ENCODE measurements at places on chromosomes 5 and 9. TPM values are rescaled to one million over a fixed set of nuclear protein-coding genes. Genes with fewer than 3 reads are reported as not detected.

DNA sequence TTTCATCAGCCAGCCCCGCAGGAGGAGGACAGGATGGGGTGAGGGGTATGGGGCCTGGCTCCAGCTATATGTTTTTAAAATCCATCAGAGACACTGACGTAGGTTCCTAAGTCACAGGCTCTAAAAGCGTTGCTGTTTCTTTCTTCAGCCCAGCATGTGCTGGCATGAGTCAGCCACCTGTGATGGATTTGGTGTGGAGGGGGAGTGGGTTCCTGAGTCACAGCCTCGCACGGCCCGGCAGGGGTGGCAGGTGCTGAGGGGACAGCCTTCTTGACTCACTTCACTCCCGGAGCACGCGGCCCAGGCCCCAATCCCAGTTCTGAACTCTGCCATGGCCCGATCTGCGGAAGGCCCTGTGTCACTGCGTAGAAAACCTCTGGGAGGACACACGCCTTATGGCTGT, 38.8 kb upstream of the RPL26L1 start:
- peak; percentile 97 for DNase-seq

- DNase-seq: peak; percentile 70
Observed at GRCh38 chr5:143016777-143017516, 246.8 kb downstream of the ARHGAP26 start.

DNA sequence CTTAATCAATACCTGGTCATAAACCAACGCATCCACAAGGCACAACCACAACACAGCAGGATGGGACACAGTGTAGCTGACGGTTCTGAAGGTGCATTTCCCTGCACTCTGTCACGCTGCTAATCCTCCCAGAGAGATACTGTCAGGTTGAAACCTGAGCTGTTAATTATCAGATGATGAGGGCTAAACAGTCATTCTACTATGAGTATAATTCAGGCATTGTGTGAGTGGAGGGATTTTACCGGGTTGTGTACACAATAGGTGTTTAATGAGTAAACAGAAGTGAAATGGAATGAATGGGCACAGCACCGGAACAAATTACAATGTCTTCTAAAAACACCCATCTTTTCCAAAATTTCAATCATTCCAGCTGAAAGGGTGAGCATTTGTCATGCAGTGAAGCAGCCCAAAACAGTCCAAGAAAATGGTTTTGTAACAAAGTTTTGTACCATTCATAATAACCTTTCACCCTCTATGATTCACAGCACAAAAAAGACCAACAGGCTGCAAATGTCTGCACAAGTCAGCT, 71.5 kb downstream of the ABCA1 start:
- DNase-seq: no peak

Gene SLC36A2
- polyA plus RNA-seq: 0.07 TPM

DNA sequence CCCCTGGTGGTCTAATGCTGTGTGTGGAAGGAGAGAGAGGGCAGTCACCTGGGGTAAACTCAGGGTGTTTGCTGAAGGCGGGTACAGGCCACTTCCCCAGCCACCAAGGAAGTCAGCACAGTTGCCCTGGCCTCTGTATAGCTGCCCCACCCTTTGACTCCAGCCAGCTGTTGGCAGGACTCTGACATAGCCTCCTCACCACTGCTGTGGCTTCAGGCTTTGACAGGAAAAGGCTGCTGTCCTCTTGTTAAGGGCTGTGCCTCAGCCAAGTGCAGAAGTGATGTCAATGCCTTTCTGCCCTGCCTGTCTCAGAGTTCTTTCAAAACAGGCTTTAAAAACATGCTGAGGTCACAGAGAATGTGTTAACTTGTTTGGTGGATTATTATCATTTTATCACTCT, 487.2 kb upstream of the KLF4 start:
- DNase-seq: peak; percentile 42

GRCh38 chr5:164497311-164498064, 992.1 kb downstream of the MAT2B start:
- DNase-seq: no peak

DNA sequence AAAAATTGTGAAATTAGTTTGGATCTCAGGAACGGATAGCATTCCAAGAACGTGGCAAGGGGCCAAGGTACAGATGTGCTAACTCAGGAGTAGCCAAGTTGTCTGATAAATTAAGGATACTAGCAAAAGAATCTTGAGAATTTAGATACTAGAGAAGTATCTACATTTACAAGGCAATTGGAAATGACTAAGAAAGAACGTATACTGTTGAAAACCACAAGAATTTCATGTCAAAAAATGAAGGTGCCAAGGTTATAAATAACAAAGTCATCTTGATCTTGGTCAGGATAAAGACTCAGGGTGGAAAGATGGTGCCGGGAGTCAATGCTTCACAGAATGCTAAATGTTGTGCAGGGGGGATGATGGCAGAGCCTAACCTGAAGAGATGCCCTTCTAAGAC, 19.2 kb downstream of the CAPSL start:
- no peak for DNase-seq

DNA sequence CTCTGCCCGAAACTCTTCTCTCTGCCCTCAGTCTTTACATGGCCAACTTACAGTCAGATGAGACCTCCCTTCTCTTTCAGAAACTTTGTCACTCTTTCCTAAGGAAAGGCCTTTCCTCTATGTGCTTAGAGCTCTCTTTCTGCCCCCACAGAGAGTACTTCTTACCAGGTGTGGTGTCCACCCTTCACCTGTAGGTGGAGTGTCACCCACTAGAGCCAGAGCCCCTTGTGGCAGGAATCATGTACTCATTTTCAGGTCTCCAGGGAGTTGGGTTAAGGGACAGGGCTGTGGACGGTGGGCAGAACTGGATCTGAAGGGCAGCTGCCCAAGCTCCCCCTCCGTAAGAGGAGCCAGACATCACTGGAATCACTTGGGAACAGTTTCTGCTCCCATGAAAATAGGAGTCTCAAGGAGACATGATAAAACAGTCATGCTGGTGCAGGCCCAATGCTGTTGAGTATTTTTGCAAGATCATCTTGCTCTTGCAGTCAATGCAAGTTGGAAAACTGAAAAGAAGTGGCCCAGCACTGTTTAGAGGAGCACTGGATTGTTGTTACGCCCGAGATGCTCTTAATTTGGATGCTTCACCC, 436.7 kb downstream of the ZSWIM6 start:
- DNase-seq: peak; percentile 8

GRCh38 chr5:84227236-84227635, 157.4 kb downstream of the EDIL3 start:
- DNase-seq: no peak

GRCh38 chr9:19286634-19287188, 56.2 kb downstream of the DENND4C start:
- DNase-seq: no peak

Gene PHAX
- 15.6 TPM for polyA plus RNA-seq

GRCh38 chr5:103942587-103943186, 380.1 kb upstream of the NUDT12 start:
- no peak for DNase-seq

DNA sequence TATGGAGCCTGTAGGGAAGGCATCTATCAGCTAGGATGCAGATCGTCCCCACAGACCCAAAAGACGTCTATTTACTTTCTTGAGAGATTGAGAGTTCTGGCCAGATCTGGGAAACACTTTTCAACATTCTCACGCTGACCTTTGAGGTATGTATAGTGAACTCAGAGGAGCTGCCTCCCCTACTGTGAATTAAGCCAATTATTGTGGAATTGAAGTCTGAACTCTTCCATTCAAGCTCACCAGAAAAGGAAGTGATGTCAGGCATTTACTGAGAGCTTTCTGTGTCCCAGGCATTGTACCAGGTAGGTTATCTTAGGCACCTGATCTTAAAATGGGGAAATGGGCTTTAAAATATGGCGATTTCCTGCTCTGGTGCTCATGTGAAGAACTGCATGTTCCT, 136.5 kb downstream of the SV2C start:
- DNase-seq: no peak
